ENCODE measurements at places on chromosomes 2 and 18.

- DNase-seq, result no peak
Observed at GRCh38 chr2:3041246-3041645, 336.4 kb downstream of the EIPR1 start.

DNA sequence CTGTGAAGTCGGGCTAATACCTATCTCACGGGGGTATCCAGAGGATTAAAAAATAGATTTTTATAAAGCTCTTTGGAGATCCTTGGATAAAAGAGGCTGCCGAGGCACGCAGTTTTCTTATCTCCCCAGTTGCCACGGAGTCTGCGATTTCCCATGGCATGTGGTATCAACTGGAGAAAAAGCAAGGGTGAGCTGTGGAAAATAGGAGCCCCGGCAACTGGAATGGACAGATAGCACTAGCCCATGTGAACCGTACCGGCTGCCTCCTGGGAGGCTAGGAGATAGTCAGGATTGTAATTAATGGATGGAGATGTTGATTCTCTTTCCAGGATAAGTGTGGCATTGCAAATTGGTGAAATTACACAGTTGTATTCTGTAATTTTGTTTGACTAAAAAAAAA, 407.6 kb upstream of the KCNH7 start:
- DNase-seq, result no peak

DNA sequence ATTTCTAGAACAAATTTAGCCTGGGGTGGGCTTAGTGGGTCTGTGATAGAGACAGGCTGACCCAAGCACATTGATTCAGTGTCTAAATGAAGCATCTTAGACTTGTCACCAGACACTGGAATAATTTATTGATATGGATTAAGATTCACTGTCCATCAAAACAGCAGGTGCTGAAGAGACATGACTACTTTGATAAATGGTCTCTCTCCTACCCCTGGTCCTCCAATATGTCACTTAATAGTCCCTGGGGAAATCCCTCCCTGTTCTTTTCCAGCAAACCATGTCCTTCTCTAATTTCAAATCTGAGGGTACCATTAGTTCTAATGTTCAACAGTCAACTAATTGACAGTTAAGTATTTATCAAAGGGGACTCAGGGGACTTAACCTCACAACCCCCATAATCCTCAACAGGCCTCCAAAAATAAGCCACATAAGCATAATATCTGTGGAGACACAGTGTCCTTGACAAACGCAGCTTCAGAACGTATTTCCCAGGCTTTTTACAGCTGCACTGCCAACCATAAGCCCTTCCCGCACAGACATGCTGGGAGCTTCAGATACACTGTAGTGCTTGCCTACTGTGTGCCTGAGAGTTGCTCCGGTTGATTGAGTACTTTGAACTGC, 391.0 kb downstream of the THSD7B start:
- no peak for DNase-seq

GRCh38 chr2:144830543-144830942, 310.6 kb upstream of the ZEB2 start:
- DNase-seq, result no peak

DNA sequence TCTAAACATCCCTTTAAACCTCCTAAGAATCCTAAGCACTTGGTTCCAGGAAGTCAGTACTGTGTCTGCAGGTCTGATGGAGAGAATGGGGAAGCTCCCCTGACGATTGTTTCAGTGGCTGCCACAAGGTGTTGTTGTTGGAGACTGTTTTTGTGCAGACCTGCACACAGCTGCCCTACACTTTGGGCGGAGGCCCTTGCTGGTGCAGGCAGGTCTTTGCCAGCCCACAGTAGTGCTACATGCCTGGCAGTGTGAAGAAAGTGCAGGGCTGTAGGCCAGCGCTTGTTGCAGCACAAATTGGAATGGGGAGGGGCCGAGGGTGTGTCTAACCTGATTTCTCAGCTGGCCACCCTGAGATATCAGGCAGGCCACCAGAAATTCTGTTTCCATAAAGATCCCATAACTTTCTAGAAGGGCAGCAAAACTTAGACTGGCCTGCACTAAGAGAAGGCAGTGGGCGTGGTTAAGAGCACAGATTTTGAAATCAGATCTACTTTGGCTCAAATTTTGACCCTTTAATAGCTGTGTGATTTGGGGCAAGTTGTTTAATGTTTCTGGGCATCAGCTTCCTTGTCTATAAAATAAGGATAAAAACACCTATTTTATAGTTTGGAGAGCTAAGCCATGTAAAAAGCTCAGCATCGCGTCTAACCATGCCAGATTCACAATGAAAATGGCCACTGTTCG, 83.7 kb upstream of the SLC1A4 start:
- DNase-seq, result no peak

GRCh38 chr2:10426726-10427617, 21.2 kb downstream of the ODC1 start:
- no peak for DNase-seq

DNA sequence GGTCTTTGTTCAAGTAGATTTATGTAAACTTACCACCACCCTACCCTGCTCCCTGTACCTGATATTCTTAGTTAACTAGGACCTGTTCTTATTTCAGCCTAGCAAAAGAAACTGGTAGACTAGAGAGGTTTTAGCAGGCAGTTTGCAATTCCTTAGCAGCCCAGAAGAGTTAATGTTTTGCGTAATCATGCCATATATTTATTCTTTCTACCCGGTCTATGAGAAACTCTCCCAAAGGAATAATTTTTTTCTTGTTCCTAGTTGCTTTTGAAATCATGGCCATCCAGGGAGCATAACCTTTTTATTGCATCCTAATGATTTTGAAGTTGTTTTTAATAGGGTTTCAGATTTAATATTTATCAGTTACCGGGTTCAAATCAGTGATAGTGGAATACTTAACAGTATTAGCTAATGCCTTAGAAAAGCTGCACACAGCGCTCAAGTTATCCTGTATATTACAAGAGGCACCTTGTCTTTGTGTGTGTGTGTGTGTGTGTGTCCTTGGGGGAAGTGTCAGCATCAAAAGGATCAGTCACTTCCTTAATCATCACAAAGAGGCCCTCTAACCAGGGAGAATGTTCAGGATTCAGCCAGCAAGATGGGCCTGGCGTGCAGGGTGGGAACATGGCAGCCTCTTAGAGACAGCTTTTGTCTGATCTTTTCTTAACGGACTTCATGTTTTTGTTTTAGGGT, 52.9 kb downstream of the CABLES1 start:
- DNase-seq, result no peak

DNA sequence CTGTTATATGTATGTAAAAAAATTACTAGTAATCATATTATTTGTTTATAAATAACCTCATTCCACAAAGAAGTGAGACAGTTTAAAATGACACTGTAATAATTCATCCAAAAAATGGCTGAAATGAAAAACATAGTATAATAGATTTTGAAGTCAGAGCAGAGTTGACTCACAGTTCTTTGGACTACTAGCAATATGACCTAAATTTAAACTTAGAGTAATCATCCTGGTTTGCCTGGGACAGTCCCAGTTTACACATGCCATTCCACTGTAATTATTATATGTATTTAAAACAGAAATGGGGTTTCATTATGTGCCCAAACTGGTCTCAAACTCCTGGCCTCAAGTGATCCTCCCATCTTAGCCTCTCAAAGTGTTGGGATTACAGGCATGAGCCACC, 48.3 kb downstream of the CCDC88A start:
- DNase-seq, result no peak

GRCh38 chr18:76496194-76496890, 1.3 kb upstream of the ZNF516 start:
- no peak for DNase-seq

GRCh38 chr2:160286551-160286950, 86.5 kb upstream of the ITGB6 start:
- DNase-seq, result no peak

DNA sequence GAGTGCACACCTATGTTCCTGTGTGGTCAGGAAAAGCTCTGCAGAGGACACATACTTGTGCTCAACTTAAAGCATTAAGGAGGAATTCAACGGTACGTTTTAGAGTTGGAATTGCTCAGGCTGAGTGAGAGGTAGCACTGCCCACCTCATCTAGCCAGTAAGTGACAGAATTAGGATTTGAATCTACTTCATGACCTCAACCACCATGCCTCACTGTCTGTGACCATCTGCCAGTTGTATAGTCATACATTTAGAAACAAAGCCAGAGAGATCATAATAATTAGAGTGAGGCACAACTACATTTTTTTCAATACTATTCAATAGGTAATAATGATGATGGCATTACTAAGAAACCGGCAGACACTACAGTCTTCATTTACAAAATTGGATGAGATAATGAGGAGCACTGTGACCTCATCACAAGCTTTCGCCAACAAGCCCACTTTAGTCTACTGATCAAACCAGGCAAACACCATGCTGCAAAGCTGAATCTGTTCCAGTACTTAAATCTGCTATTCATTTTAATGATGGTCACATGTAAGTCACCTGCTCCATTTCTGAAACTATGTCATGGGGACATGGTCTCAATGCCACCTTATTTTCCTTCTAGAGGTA, 1018.4 kb downstream of the TMEM182 start:
- no peak for DNase-seq

GRCh38 chr2:8799004-8799403, 38.4 kb downstream of the KIDINS220 start:
- DNase-seq, result no peak

DNA sequence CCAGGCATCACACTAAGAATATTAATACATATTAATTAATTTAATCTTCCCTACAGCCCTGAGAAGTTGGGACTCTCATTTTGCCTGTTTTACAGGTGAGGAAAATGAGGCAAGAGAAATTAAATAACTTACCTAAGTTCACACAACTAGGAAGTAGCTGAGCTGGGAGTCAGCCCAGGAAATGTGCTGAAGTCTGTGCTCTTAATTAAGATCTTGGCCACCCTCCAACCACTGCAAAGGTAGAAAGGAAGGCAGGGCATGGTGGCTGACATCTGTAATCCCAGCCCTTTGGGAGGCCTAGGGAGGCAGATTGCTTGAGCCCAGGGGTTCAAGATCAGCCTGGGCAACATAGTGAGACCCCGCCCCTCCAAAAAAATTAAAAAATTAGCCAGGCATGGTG, 12.9 kb upstream of the MGAT4A start:
- no peak for DNase-seq

DNA sequence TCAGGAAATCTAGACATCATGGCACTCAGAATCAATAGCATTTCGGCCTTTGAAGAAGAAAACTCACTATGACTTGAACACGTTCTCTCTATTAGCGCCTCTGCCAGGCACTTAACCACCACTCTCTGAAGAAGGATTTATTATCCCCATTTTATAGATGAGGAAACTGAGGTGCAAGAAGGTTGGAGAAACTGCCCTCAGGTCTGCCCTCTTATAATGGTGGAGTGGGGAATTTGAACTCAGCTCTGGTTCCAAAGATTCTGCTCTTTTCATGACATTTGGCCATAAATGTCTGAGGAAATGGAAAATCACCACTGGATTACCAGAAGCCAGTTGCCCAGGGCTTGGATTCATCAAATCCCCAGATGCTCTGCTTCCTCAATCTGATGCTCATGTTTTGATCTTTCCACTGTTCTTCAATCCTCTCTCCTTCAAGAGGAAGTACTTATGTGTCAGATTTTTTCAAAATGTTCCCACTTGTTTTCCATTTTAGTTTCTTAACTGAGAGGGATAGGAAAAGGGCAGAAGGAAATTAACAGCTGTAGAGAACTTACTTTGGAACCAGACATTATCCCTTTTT, 68.1 kb downstream of the ANTXR1 start:
- DNase-seq, result no peak

DNA sequence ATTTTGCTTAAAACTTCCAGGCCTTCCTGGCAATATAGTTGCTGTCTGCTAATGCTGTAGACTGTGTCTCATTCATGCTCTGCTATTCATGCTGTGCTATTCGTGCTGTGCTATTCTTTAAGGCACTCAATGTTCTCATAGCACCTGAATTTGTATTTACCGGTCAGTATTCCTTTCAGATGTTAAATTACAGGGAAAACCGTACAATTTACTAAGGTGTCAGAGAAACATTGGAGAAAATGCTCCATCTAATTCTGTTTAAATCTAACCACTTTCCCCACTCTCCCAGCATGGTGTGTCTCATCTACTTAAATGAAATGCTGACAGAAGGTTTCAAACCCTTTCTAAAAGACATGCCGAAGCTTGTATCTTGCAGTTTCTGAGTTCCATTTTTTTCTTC, 25.0 kb downstream of the FAM171B start:
- DNase-seq, result no peak

DNA sequence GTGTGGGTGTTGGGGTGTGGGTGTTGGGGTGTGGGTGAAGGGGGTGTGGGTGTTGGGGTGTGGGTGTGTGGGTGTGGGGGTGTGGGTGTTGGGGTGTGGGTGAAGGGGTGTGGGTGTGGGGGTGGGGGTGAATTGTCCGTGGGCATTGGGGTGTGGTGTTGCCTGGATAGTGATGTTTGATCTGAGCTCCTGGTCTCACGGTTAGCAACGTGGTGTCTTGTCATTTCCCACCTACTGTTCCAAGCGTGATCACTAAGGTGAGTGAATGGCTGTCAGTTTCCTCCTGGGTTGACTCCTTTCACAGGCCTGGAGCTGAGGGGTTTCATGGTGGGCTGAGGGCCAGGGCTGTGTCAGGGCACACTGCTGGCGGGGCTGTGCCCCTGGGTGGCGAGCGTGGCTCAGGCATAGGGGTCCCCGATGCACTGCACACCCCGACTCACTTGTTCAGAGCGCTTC, 27.2 kb downstream of the RTP5 start:
- DNase-seq, result no peak

DNA sequence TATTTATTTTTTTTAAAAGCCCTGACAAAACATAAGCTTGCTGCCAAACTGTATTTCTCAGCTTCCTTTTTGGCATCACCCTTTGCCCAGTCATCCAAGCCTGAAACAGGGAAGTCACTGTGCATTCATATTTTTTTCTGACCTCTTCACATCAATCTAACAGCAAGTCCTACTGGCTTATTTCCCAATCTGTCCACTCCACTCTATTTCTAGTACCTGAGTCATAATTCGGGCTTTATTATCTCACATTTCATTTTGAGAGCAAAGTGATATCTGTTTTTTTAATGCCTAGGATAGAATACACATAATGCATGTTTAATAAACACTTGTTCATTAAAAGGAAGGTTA, 5.1 kb downstream of the HNMT start:
- DNase-seq, result no peak

- DNase-seq, result no peak
Observed at GRCh38 chr2:705971-706511, 28.8 kb upstream of the TMEM18 start.

DNA sequence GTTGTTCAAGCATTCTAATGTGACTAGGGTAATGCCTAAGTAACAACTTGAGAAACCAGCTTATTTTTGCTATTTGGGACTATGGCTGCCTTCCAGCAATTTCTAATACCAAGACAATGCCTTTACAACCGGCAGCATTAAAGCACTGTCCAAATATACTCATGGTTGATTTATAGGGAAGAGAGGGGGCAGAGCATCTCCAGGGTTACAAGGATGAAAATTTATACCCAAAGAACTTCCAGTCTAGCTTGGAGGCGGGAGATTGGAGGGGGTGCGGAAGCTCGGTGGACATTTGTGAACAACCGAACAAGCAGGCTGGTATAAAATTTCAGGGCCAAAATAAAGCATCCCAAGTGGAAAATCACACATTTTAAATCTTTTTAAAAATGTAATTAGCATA, 294.9 kb upstream of the STON1 start:
- no peak for DNase-seq

GRCh38 chr2:209956271-209956670, 46.2 kb upstream of the RPE start:
- DNase-seq, result no peak

All from cortex of kidney (tissue), 1 donor.